ENCODE measurements at places on chromosomes 2 and 18. TPM values are rescaled to one million over a fixed set of nuclear protein-coding genes. Genes with fewer than 3 reads are reported as not detected.

- no peak for DNase-seq
Measured at GRCh38 chr2:39411181-39411944, 25.7 kb downstream of the MAP4K3 start.

GRCh38 chr2:151946899-151947812 lies 118.9 kb upstream of the ARL5A start:
- no peak for DNase-seq

- no peak for DNase-seq
Measured at GRCh38 chr2:169653636-169654035, 40.6 kb downstream of the CFAP210 start.

- peak; percentile 37 for DNase-seq
Measured at GRCh38 chr2:10407841-10408648, 40.1 kb downstream of the ODC1 start.

Gene LYPD6B
- total RNA-seq, result not detected

DNA sequence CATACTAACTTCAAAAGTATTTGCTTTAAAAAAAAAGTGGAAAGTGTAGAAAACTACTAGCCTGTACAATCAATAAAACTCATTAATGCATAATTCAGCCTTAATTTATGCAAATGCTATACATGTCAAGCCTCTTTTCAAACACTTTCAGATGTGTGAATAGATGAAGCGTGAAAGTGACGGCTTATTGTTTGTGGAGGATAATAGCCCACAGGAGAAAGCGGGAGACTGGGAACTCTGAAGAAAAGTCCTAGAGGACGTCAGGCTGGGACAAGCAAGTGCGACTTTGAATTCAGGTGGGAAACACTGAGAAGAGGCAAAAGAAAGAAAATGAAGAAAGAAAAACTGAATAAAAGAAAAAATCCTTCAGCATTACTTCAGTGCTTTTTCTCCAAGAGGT lies 108.5 kb downstream of the STK39 start:
- no peak for DNase-seq

DNA sequence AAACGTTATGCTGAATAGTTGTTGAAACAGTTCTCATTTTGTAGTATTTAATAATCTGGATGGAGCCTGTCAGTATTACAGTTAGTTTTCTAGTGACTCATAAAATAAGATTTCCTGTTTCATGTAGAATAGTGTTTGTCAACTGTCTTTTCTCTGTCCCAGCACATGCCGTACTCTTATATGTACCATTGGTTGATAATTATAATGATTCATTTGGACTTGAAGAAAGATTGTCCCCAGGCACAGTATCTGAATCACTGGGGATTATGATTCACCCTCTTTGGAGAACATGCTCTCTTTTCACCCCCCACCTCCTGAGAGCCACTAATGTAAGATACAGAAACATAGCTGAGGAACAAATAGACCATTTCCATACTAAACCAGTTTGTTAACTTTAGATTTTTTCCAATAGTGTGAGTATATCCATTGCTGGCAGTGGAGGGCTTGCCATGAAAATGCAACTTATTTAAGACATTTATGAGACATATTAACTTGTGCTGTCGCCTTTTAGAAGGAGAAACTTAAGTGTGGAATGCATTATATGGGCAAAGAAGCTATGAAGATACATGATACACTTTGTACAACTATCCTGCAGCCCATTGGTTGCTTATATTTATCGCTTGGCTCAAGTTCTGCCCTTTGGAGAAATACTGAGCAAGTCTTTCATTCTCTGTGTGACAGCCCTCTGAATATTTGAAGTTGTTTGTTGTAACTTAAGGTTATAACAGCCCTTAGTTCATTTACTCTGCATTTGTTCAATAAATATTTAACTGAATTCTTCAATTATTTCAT lies 12.4 kb downstream of the COPS8 start:
- DNase-seq, result no peak

GRCh38 chr2:130261970-130262760 lies 63.9 kb upstream of the TUBA3E start:
- DNase-seq, result no peak

DNA sequence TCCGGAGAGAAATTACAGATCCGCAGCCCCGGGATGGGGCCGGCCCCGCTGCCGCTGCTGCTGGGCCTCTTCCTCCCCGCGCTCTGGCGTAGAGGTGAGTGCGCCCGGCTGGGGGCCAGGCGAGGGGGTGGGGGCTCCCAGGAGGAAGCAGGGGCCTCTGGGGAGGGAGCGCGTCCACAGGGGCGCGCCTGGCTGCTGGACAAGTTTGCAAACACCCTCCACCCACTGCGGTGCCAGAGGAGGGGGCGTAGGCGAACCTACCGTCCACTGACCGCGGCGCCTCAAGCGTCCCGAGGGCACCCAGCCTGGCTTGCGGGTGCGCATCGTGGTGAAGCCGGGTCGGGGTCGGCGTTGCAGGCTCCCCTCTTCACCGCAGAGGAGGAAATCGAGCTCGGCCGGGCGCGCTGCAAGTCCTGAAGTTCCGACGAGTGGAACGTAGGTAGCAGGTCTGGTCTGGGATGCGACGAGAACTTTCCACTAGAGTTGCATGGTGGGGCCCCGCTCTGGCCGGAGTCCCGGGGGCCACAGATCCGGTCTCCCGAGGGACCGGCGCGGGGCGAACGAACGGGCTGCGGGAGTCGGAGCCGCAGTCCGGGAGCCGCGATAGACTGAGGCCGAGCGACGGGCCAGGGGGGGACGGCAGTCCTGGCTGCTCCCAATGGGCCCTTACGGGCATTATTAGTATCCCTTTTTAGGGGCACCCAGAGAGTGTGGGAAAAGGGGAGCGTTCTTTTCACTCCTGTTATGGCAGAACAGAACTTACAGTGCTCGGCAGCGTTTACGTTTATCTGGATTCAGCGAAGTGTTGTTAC lies 502 bp downstream of the MERTK start:
- DNase-seq, result no peak

DNA sequence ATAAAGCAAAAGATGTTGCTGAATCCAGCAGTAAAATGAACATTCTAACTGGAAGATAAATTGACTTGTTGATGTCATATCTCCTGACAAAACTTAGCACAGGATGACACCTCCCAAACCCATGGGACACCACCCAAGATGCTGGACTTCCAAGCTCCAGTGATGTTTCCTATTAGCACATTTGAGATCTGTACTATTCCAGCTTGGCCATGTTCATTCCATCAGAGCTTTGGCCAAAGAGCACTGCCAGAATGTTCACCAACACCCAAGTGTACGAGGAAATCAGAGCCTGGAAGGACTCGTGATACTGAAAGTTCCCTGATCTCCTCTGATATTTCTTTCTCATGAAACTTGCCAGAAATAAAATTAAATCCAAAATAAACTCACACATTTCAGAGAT lies 44.7 kb downstream of the PID1 start:
- DNase-seq, result no peak

- DNase-seq, result peak; percentile 95
Measured at GRCh38 chr2:240566203-240567136, 1.8 kb upstream of the RNPEPL1 start.
